ENCODE measurements at places on chromosomes 13 and 19. TPM values are rescaled to one million over a fixed set of nuclear protein-coding genes. Genes with fewer than 3 reads are reported as not detected.

- no peak for DNase-seq
These were observed 34.8 kb downstream of the FOXO1 start for GRCh38 chr13:40631605-40632004.

- no peak for DNase-seq
These were observed 696.6 kb downstream of the LIG4 start for GRCh38 chr13:107518780-107519179.

- no peak for DNase-seq
These were observed 3.3 kb downstream of the SWSAP1 start for GRCh38 chr19:11377756-11378155.

- peak; percentile 87 for DNase-seq
These were observed 314.2 kb downstream of the DLEU7 start for GRCh38 chr13:50529154-50529882.

- no peak for DNase-seq
These were observed 16.3 kb downstream of the POP4 start for GRCh38 chr19:29622166-29623070.

- no peak for DNase-seq
These were observed 98.8 kb upstream of the SERP2 start for GRCh38 chr13:44274771-44275205.

- DNase-seq, result no peak
These were observed 472.1 kb upstream of the TSHZ3 start for GRCh38 chr19:31821346-31821745.

- DNase-seq, result no peak
These were observed 549.5 kb downstream of the SLITRK1 start for GRCh38 chr13:83332751-83333150.

- DNase-seq, result no peak
These were observed 99.6 kb downstream of the ING1 start for GRCh38 chr13:110812869-110813645.

DNA sequence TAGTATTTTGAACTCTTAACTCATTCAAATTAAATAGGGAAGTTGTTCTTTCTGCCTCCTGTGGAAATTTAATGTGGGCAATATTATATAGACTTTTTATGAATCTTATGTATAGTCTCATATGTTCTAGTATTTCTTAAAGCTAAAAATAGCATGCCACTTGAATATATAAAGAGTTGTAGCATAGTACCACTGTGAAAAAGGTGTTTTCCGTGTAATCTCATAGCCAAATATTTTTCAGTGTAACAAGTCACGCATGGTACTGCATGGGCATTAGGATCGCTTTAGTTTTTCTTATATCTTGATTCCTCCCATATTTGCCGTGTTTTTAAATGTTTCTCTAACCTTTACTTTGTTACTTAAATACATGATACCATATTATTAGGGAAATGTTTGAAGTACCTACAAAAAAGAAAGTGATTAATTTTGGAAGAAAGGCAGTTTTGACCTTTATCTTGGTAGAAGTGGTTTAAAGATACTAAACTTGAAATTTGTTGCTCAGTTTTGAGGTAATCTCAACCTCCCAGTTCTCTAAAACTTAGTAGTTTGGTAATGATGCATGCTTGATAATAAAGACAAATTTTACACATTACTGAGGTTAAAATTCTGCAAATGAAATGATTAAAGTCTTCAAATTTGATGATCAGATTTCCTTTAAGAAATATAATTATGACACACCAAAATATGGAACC, 81.2 kb downstream of the PAN3 start:
- DNase-seq, result no peak

GRCh38 chr13:89541091-89542030, 1806.1 kb upstream of the MIR17HG start:
- no peak for DNase-seq

DNA sequence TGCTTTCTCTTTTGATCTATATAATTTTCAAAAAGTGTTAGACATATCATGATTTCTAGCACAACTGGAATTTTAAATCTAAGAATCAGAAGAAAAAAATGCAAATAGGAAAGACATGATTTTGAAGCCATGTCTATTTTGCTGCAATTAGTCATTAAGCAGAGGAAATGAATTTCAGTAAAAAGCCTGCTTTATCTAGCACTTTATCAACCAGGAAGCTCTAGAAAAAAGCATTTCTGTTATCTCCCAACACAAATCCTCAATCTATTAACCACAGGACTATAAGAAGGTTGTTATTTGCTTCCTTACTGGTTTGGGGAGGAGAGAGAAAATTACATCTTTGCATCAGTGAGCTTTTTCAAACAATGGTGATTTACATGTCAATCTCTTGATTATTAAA, 716.7 kb downstream of the DIAPH3 start:
- no peak for DNase-seq

GRCh38 chr13:109652531-109652930, 133.9 kb downstream of the IRS2 start:
- DNase-seq, result no peak

GRCh38 chr13:27599096-27599495, 21.2 kb downstream of the LNX2 start:
- DNase-seq, result no peak

DNA sequence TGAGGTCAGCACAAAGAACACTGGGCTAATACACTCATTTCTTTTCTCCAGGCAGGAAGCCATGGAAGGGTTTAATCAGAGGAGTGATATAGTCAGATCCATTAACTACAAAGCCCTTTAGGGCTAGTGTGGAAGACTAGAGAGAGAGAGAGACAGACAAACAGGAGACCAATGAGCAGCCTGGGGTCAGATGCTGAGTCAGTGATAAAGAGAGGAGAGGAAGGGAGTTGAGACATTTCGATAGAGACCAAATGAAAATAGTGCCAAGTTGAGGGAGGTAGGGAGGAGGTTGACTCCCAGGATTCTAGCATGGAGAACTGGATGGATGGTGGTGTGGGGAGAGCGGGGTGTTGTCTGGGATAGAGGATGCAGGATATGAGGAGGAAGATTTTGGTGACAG, 18.2 kb downstream of the ZNF473 start:
- no peak for DNase-seq

GRCh38 chr13:26601669-26602068, 44.2 kb downstream of the WASF3 start:
- no peak for DNase-seq

DNA sequence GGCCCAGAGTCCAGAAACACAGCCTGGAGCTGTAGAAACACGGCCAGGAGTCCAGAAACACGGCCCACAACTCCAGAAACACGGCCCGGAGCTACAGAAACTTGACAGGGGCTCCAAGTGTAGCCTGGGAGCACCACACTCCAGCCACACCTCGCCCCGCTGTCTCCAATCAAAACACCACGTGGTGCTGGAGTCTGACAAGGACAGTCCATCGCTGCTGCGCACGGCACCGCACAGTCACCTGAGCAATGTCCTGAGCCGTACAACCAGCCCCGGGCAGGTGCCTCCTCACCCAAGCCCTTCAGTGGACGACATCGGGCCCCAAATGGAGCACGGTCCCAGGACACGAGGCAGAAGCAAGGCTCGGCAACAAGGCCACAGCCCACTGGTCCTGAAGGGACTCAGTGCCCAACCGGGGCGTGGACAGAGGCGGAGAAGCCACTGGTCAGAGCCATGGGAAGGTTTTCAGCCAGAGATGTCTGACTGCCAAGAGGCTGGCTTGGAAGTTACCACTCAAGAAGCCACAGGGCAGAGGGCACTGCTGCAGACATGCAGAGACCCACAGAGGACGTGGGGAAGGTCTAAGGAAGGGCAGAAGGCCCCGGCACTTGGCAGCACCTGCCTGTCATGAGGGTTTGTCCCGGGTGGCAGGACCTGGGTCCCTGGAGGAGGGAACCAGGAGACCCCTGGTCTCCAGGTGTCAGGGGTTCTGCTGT, 19.7 kb upstream of the PLPP2 start:
- DNase-seq, result peak; percentile 38

GRCh38 chr13:111990362-111990761, 76.6 kb upstream of the SOX1 start:
- DNase-seq, result no peak

GRCh38 chr19:46624958-46625661, at the start of gene PTGIR:
Gene PTGIR, minus strand, starts transcription at chr19:46625089. Its CDS starts 864 bp downstream, at chr19:46624225.
- DNase-seq, result peak; percentile 70

DNA sequence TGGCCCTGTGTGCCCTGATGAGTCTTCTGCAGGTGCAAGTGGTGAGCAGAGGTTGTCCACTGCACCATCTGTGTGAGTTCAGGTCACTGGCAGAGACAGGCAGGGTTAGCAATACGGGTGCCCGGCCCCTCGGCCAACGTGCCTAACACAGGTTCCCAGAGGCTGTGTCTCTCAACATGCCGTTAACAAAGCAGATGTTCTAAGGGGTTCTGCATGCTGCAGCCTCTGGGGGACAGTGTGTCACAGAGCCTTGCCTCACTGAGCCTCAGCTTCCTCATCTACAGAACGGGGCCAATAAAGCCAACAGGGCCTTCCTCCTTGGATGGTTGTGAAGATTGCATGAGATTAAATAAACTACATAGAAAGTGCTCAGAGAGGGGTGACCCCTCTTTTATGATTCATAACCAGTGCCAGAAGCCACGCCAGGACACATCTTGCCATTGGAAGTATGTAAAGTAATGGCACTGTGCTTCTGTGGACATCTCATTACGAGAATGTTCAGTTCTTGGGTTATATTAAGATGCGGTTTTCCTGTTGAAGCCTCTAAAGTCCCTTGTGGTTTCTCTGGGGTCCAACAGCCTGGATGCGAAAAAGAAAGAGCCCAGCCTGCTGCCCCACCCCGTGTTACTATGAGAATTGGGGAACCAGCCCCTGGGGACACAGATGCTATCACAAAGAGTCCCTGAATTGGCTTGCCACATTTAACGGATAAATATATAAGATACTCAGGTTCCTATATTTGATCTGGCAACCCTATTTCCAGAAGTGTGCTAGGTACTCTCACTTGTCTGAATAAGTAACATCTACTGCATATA, 11.2 kb upstream of the ARHGEF18 start:
- DNase-seq, result no peak

GRCh38 chr19:41588497-41589209, 12.7 kb downstream of the CEACAM21 start:
- DNase-seq, result no peak

GRCh38 chr13:68708336-68708908, 1399.2 kb upstream of the ATXN8OS start:
- no peak for DNase-seq

GRCh38 chr13:43529796-43530195, 257.0 kb downstream of the ENOX1 start:
- DNase-seq, result no peak

DNA sequence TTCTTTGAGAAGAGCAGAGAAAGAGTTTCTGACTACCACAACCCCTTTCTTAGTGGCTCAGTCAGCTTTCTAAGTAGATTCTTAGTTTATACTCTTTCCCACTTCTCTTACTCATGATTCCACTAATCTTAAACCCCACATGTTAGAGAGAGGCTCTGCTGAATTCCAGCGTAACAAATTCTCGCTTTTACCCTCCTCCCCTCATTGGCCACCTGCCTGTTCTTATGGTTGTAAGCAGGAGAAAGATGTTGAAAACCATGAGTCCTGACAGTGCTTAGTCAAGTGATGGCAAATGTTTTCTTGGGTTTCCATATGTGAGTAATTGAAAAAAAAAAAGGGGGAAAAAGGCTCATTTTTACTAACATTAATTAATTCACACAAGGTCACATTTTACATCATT, 125.9 kb downstream of the ZDHHC20 start:
- no peak for DNase-seq

GRCh38 chr13:29000826-29001225, 180.7 kb downstream of the MTUS2 start:
- DNase-seq, result no peak

DNA sequence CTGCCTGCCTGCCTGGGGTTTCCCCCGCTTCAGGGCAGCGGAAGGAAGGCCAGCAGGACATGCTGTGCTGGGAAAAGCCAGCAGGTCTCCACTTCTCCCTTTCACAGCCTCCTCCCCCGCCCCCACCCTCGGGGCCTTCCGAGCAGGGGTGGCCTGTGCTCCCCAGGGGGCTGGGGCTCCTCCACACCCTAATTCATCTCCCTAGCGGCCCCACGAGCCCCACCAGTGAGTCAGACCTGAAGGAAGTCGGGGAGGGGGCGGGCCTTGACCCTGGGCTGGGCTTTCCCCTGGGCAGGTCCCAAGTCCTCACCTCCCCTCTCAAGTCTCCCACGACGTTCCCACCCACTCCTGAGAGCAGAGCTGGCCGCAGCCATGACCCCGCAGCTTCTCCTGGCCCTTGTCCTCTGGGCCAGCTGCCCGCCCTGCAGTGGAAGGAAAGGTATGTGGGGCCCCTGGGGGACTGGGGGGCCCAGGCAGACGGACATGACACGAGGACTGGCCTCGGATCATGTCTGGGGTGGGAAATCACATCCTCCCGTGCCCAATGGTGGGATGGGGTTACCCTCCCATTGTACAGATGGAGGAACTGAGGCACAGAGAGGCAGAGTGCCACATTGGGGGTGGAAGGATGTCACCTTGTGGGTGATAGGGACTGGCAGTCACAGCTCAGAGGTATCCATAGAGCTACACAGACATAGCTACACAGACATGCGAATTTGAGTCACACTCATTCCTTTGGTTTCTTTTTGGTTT, at the start of gene EBI3:
TSS of gene EBI3 (plus strand) at position 345 of the 753 bp plus-strand sequence. CDS start at position 373, 28 bp downstream.
- no peak for DNase-seq

GRCh38 chr13:113907635-113908617, 44.0 kb upstream of the GAS6 start:
- DNase-seq, result peak; percentile 44

DNA sequence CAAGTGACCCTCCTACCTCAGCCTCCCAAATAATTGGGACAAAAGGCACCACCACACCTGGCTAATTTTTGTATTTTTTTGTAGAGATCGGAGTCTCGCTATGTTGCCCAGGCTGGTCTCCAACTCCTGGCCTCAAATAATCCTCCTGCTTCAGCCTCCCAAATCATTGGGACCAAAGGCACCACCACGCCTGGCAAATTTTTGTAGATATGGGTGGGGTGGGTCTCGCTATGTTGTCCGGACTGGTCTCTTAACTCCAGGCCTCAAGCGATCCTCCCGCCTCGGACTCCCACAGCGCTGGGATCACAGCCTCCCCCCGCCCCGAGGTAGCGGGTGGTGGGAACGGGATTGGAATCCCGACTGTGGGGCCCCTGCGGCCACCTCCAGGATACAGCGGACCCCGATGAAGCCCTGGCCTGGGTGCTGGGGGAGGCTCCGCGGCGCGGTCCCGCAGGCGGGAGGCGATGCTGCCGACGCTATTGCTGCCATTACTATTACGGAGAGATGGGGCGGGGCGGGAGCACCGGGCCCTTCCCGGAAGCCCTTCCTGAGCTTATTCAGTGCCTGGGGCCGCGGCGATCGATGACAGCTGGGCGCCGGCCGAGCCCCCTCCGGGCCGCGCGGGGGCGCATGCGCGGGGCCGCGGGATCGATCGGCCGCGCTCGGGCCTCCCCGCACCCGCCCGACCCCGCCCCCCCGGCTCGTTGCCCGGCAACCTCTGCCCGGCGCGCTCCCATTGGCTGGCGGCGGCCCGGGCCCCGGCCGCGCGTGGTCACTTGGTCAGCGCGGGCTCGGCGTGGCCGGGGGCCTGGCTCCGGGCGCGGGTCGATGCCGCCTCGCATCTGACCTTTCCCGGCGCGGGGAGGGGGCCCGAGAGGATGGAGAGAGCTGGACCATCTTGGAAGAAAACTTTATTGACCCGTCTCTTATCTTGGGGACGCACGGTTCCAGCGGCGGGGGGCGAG, 27.9 kb upstream of the ONECUT3 start:
- no peak for DNase-seq

The PCDH9 gene
- total RNA-seq, result 19.0 TPM

The ATP7B gene
- total RNA-seq, result 9.5 TPM

The PIK3R2 gene
- 29.2 TPM for total RNA-seq

The RGS9BP gene
- 0.16 TPM for total RNA-seq

The SIGLEC9 gene
- 3.2 TPM for total RNA-seq

The LIM2 gene
- total RNA-seq, result not detected

The OXGR1 gene
- 3.7 TPM for total RNA-seq

The LCP1 gene
- total RNA-seq, result 44.8 TPM

The HIF3A gene
- total RNA-seq, result 108 TPM

The N4BP2L2 gene
- 245 TPM for total RNA-seq

The SEMA6B gene
- 12.3 TPM for total RNA-seq

The OVOL3 gene
- total RNA-seq, result not detected
